ENCODE measurements at places on chromosomes 5 and 9.

DNA sequence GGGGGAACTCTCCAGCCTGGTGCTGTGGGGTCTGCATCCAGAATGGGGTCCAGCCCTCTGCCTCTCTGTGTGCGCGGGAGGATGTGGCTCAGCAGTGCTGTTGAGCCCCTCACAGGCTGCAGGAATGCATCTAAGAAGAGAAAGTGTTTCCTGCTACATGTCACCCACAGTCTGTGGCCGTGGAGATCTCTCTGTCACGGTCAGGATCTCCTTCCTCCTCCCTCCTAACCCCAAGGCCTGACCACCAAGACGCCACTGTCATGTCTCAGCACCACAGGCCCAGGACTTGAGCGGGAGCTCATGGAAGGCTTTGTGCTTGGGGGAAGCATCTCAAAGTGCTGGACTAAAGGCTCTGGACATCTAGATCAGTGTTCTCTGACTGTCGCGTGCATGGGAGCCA is 90.1 kb downstream of the SREK1 start:
- DNase-seq = no peak

GRCh38 chr5:116554764-116555163 is 19.9 kb downstream of the SEMA6A start:
- DNase-seq = no peak

- DNase-seq = no peak
Observed at GRCh38 chr5:16849775-16850174, 86.3 kb downstream of the MYO10 start.

- no peak for DNase-seq
Observed at GRCh38 chr5:101123363-101123762, 220.3 kb upstream of the ST8SIA4 start.

- no peak for DNase-seq
Observed at GRCh38 chr5:18961234-18961633, 1026.8 kb downstream of the CDH18 start.

DNA sequence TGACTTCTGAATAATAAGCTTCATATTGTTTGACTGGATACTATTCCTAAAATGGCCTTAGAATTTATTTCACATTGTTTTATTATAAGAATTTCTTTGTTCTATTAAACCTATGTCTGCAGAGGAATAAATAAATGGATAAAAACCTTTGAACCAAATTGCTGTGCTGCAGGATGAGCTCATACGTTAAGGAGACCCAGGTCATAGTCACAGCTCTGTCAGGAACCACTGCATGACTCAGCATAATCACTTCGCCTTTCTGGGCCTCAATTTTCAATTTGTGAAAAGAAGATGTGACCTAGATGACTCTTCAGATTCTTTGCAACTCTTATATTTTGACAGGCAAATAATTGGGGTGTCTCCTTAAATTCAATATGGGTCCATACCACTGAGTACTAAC is 36.7 kb upstream of the HMHB1 start:
- DNase-seq = no peak

DNA sequence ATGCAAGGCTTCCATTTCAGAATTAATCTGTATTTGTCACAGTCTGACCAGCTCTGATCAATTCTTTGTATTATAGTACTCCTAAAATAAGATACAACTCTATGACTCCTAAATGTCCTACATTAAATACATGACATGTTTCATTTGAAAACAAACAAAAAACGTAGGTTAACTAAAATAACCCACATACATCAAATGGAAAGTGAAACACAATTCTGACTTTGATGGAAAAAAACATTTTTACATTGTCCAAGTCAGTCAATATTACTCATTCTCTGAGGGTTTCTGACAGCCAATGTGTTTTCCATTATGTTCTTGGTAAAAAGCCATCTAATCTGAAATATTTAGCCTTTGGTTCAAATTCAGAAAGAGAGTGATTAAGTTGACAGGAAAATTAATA is 8.7 kb downstream of the HMGCS1 start:
- DNase-seq = no peak

DNA sequence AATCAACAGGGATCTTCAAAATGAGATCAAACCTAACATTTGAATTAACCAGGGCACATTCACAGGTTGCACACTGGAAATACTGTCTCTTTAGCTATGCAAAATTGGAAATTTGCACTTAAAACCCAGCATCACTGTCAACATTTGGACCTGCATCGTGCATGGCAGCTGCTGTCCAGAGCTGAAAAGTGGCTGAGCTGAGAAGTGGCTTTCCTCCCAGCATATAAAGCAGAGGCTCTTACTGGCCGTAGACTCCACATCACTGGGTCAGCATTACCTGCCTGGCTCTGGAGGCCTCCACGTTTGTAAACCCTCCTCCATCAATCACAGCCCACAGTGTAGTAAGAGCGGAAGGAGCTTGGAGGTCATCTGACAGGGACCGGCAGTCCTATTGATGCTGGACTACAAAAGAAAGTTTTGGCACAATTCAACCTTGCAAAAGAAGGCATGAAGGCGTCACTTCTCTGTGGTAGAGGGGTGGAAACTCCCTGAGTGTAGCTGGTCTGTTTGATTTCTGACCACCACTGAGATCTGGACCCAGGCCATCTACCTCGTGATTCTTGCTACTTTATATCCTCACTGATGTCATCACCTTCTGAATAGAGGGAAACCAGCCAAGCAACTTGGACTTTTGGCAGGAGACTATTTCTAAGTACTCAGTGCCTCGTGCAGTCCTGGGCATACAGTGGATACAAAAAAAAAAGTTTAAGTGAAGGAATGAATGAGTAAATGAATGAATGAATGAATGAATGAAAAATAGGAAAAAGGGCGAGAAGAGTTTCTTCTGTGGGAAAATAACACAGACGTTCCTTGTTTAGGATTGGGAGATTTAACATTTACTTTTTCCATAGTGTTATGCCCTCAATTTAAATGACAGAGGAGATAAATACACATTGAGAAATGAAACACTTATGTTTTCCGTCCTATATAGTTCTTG is 14.8 kb downstream of the RASEF start:
- DNase-seq = no peak

- no peak for DNase-seq
Observed at GRCh38 chr5:141565826-141566570, 52.8 kb downstream of the DIAPH1 start.

- no peak for DNase-seq
Observed at GRCh38 chr9:18350036-18350435, 123.9 kb upstream of the ADAMTSL1 start.

DNA sequence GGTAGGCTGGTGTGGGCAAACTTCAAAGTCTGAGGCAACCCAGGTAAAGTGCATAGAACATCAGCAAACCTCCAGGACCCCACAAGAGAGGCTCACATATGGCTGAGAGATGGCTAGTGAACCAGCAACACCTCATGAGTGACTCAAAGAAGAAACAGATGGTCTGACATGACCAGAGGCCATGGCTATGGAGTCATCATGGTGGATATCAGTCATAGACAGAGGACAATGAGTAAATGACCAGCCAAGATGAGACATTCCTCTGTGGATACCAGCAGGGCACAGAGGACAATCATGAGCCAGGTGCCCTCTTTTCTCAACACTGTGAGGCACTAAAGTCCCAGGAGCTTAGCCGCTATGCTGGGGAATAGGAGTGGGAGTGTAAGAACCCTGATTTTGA is 180.8 kb downstream of the RASEF start:
- no peak for DNase-seq

DNA sequence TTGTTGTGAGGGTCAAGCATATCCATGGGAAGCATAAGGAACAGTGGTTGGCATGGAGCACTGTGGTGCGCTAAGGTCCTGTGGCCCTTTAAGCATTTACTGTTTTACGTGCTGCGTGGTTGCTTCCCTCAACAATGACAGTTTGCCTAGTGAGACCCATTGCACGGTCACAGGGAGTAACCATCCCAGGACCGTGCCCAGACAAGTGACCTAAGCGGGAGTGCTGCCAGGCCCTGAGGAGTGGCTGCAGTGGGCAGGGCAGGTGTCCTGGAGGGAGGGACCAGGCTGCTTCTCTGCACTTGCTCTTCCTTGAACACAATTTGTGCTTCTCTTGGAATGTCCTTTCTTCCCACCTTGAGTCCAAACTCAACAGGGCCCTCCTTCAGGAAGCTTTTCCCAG is 64.6 kb downstream of the RGS3 start:
- DNase-seq = no peak

GRCh38 chr5:109316634-109317033 is 93.1 kb downstream of the PJA2 start:
- no peak for DNase-seq

Measured in activated T-cell treated with anti-CD3 and anti-CD28 coated beads for 4 hours (primary cell).